ENCODE measurements at places on chromosomes 2 and 18.

DNA sequence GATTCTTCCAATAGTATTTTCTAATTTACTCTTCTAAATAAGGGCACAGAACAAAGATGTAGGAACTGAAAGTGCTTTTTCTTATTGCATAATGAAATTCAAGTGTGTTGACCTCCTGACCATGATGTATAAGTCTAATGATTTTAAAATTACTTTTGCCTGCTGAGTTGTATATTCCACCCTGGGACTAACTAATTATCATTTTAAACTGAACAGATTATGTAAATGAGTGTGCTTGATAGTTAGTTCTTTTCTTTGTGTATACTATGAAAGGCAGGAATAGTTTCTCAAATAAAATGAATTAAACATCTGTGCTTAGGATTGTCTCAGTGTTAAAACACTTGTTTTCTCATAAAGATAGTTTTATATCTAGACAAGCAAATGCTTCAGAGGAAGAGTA is 284.5 kb downstream of the RIT2 start:
- DNase-seq = no peak

- no peak for DNase-seq
Measured at GRCh38 chr2:100285011-100285410, 37.3 kb downstream of the LONRF2 start.

DNA sequence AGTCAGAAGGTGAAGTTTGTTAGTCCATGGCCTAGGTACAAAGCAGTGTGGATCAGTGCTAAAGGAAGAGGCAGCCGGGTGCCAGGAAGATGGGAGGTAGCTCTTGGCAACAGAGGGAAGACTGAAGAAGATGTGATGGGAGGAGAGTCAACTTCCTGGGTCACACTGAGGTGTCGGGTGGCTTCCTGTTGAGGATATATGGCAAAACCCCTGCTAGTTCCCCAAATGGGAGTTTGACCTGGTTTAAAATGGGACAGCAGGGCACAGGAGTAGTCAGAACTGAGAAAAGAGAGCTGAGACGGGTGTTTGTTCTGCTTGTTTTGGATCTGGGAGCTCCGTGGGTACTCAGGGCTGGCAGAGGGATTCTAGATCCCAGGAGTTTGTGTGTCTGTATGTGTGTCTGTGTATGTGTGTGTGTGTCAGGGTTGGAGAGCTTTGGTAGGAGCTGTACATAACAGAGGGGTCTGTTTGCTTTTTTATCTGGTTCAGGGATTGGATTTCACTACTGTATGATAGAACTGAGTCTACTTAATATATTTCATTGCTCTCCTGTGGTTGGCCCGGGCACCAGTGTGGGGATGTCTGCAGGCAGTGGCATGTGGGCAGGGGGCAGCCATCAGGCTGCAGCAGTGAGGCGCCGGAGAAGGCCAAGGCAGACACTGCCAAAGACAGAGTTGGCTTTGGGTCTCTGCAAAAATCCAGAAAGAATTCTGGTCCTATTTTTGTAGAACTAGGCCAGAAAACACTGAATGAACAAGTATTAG is 17.1 kb downstream of the MXD1 start:
- DNase-seq = no peak

DNA sequence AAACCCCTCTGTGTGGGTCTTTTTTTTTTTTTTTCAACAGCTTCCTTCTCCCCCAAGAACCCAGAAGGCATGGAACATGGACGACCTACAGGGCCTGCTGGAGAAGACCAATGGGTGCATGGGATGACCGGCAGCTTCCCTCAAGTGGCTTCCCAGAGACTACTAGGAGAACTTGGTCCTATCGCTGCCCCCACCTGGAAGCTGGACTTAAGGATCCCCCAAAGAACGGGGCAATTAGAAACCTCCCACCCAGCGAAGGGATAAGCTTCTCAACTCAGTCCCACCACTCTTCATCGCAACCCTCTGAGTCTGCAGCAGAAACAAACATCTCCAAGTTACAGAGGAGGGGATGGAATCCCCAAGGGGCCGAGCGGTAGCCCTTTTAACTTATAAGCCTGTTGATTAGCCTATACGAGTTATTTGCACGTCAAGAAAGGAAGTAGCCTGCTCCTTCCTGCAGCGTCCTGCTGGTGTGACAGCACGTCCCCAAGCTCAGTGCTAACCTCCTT is 1.4 kb downstream of the ACTR1B start:
- DNase-seq = peak; percentile 34

DNA sequence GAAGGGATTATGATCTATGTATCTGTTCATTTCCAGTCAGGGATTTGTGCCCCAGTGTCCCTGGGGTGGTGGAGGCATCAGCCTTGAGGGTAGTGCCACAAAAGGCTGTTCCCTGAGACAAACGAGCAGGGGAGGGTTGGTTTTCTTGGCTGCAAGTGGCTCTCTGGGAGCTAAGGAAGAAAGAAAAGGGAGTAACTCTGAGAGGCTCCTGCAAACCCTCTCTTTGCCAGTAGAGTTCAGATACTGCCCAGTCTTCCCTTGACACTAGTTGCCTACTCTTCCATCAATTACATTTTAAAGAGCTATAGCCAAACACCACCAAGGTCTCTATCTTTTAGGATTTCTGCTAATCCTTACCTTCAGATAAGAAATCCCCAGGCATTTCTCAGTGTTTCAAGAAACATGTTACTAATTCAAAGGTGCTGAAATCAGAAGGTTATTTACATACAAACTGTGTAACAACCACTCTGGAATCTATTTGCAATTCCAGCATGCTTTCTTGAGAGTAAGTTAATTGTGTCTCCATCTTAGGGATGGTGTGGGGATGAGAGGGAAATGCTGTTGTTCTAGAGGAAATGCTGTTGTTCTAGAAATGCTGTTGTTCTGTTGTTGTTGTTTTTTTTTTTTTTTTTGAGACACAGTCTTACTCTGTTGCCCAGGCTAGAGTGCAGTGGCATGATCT is 18.7 kb upstream of the KCTD1 start:
- no peak for DNase-seq

Data from NCI-H2081 treated with DMSO at 0.1 percent for 48 hours (cell line).